ENCODE measurements at places on chromosomes 11 and 22.

GRCh38 chr11:83540728-83541127, 254.6 kb upstream of the CCDC90B start:
- peak; percentile 61 for DNase-seq

GRCh38 chr11:104152941-104153505, 10.9 kb downstream of the PDGFD start:
- no peak for DNase-seq

DNA sequence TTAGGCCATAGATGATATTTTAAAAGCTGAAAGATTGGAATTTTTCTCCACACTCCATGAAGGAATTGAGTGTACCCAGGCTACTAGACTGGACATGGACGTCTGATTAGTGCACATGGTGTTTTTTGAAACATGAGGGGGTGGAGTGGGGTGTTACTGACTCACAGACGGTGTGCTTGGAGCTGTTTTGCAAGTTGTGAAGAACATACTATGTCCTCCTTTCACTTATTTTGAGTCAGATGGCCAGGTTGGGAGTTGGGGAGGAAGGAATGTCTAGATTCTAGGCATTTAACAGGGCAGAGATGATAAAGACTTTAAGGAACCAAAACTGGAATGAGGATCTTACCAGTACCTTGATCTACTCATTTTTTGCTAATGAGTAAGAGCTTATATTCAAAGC, 158.1 kb upstream of the MTNR1B start:
- no peak for DNase-seq

DNA sequence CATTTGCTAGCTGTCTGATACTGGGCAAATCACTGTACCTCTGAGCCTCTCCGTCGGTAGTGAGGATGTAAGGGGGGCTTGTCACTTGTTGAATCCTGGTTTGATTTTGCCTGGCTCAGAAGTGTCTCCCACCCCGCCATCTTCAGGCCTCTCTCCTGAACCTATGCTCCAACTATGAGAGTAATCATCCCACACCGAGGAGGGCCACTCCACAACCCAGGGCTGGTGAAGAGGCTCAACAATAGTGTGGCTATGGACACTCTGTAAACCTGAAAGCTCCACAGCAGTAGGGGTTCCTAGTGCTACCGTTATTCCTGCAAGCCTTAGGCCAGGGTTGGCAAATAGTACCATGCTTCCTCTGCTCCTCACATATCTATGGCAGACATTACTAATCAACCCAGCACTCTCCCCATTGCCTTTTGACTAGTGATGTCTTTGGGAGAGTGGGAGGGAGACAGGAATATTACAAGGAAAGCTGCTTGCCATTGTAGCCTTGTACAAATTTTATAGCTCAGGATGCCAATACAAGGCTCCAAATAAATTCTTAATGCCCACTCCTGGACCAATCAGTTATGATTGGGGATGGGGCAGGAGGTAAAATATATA, 134.0 kb upstream of the TEAD1 start:
- no peak for DNase-seq

GRCh38 chr11:121814962-121815361, 301.1 kb downstream of the BLID start:
- DNase-seq, result no peak

DNA sequence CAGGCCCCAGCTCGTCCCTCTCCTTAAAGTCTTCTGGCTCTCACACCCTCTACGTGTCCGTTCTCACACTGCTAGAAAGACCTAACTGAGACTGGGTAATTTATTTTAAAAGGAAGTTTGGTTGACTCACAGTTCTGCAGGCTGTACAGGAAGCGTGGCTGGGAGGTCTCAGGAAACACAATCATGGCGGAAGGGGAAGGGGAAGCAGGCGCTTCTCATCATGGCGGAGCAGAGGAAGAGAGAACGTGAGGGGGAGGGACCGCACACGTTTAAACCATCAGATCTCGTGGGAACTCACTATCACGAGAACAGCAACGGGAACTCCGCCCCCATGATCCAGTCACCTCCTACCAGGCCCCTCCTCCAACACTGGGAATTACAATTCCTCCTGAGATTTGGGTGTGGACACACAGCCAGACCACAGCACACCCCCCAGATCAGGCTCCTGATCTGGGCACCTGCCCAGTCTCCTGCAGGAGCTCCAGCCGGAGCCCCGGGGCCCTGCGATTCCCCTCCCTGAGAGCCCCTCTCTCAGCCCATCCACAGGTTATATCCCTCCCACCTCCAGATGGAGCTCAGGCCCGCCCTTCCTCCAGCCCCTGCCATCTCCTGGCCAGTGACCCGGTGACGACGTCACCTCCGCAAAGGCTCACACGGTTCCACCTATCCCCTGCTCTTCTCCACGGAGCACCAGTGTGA, 170.2 kb downstream of the BRD1 start:
- peak; percentile 36 for DNase-seq

DNA sequence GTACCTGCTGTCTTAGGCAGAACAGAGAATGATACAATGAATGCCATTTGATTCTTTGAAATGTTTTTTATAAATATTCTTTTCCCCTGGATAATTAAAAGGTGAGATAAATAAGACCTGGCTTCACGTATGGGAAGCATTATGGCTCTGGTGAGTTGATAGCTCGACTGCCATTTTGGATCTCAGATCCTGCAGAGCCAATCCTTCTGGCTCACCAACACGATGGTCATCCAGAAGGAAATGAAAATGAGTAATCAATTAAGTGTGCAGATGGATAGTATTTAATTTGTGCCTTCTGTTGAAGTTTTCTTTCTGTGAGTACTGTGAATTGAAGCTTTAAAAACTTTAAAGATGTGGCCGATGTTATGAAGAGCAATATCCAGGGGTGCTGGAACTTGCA, 2.7 kb downstream of the TNRC6B start:
- DNase-seq, result no peak

All from lung (tissue), 17 donors.